ENCODE measurements at places on chromosomes 13 and 19.

DNA sequence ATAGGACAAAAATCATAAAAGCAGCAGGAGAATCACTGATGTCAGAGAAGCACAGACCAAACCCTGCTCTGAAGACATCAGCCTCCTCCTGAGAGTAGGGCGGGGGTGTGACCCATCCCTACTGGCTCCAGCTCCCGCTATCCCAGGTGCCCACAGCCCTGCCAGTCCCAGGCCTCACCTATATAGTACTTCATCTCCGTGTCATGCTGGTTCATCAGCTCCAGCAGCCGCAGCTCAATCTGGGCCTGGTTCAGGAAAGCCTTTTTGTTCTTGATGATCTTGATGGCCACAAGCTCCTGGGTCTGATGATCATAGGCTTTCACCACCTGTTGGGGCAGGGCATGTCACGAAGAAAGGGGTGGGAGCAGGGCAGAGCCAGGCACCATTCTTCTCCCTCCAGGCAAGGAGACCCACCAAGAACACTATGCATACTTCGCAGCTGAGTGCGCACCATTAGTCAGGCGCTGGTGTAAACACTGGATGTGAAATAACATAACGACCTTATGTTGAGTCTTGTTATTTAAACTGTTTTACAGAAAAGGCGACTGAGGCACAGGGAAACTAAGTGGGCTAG lies 4.2 kb downstream of the DYRK1B start:
- no peak for DNase-seq

- peak; percentile 79 for DNase-seq
These were observed 2.4 kb upstream of the SSBP4 start for GRCh38 chr19:18416778-18417249.

- DNase-seq, result no peak
These were observed 123.5 kb downstream of the KCTD12 start for GRCh38 chr13:76762721-76763120.

- no peak for DNase-seq
These were observed 137.0 kb downstream of the SLITRK6 start for GRCh38 chr13:85662186-85662585.

GRCh38 chr19:49210108-49210900 lies 52.7 kb downstream of the TRPM4 start:
- DNase-seq, result no peak

DNA sequence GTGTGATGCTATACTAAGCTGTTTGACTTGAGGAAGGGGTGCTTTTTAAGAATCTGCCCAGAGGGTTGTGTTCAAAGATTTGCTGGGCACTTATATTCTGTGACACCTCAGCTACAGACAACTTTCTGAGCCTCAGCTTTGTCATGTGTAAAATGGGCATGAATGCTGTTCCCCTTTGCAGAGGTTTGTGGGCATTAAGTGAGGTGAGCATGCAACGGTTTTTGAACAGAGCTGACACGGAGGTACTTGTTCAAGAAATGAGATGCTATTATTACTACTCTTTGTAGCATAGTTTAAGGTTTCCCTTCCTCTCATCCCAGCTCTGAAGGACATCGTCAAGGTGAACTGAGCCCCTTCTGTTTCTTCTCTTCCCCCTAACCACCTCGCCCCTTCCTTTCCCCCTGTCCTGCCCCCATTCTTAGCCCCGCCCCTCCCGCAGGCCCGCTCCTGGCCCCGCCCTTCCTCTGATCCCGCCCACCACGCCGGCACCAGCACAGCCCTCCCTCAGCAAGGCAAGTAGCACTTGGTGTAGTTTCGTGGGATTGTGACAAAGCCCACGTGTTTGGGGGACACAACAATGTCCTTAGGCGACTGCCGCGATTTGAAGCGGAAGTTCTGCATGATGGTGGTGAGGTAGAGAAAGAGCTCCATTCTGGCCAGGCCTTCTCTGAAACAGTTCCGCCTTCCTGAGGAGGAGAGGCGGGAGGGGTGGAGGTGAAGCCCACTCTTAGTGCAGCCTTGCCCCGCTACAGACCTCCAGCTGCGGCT lies 26.1 kb upstream of the CYP2A7 start:
- DNase-seq, result no peak

GRCh38 chr13:71028884-71029283 lies 838.1 kb downstream of the DACH1 start:
- DNase-seq, result no peak

- no peak for DNase-seq
These were observed 55.6 kb upstream of the KL start for GRCh38 chr13:32960626-32961025.

DNA sequence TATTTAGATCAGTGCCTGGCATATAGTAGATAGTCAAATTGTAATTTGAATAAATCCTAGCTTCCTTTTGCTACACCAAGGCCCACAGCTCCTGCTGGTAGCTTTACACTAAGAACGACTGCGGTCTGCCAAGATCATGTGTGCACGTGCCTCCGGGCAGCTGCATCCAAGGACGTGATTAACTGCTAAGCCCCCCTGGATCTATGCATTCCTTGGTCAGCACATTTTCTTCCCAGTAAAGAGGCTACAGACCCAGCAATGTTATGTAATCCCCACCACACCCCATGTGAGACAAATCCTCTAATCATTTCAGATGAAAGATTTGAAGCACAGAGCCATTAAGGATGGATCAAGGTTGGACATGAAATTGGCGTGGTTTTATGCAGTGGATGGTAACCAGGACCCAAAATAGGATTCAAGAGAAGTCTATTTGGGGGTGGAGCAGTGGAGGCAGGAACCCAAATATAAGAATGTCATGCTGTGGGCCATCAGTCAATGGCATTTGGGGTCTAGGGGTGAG lies 65.2 kb upstream of the PEG3 start:
- DNase-seq, result no peak
